ENCODE measurements at places on chromosomes 2 and 18.

- no peak for DNase-seq
These were observed 1400.4 kb downstream of the SUCLG1 start for GRCh38 chr2:83058683-83059082.

DNA sequence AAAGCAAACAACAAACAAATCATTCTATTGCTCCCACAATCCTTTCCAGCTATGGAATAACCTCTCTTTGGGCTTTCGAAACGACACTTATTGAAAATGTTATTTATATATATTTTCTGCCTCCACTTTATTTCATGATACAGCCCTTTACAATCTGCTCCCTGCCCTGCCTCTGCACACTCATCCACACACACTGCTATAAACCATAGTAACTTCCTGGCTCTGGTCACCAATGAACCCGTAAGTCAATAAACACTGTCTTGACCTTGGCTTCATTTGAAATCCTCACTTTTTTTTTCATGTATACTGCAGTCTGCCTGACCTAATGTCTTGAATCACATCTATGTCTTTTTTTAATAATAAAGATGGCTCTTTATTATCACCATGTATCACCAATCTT lies 161.5 kb downstream of the SLC39A10 start:
- DNase-seq: no peak

DNA sequence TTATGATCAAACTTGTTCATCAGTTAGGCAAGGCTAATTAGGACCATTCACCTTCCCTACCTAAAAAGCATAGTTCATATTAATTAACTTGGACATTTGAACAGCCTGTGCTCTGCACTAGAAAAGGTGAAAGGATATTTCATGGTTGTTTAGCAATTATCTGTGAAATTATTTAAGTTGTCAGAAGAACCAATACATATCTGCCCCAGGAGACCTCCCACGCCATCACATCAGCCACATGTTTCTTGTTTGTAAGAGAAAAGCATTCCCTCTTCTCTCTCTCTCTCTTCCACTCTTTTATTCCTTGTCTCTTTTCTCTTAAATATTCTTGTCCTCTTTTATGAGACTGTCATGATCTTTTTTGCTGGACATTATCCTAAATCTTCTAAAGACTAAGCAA lies 282.0 kb upstream of the RND3 start:
- DNase-seq: no peak

DNA sequence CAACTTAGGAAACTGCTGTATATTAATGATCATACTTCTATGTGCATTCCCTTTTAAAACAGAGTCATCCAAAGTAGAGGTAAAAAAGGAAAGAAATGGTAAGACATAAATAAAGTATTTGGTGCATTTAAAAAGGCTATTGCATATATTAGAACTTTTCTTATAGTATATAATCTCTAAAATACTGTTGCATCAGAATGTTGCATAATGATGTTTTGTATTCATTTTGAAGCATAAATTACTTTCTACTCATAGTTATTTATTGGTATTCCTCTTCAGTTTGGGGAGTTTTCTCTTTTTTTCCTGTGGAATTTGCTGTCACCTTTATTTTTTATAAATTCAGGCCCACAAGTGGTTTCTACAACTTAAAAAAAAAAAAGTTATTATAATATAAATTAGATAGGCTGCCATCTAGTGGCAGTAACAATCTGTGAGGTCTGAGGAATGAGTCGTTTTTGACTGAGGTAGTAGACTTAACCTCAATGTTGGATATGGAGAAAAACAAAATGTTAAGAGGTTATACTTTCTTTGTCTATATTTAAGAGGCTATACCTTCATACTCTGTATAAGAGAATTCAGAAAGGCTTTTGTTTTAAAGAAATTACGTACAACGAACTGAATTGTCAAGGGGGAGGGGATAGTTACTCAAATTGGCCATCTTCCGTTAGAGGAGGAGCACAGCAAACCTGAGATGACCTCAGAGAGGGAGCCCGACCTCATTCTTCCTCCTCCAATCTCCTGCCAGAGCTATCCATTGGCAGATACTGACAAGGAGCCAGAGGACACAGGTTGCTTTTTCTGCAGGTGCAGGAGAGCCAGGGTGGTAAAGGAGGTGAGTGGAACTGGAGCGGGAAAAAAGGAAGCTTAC lies 23.8 kb downstream of the ANKAR start:
- DNase-seq: no peak

- DNase-seq: peak; percentile 13
These were observed 159.5 kb downstream of the ACKR3 start for GRCh38 chr2:236728916-236729670.

DNA sequence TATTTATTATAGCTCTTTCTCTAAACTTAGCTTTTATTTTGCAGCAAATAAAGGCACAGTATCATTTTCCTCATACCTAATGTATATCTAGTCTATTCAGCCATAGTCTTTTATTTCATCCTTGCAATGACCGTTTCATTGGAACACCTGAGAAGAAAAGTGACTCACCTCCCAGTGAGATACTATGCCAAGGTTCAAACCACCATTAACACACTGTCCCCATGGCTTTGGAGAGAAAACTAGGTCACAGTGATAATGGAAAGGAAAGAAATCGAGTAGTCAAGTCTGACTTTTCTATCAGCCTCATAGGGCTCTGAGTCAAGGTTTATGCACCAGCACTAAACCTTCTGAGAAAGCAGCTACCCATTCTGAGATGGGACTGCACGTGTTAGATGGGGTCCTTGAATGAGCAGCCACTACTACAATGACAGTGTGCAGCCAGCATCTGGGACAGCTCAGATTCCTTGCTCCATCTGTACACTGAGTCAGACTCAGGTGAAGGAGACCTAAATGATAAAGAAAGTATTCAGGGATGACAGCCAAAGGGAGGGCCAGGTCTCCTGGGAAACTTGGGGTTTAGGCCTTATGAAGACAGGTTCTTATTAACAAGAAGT lies 971.1 kb upstream of the ACVR2A start:
- no peak for DNase-seq

DNA sequence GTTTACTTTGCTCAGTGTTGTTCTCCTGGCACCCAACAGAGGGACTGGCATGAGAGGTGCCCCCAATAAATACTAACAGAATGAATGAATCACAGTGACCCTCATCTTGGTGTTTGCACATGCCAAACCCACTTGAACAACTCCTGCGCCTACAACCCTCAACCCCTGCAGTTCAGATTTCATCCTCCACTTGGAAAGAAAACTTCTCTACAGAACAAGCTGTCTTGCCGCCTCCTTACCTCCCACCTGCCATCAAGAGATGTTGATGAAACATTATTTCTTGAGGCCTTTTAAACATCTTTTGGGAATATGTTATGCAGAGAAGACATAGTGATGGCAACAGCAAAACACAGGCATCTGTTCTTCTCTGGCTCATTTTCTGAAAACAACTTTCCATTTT lies 216.0 kb upstream of the SH3BP4 start:
- DNase-seq: no peak

GRCh38 chr2:173370198-173370597 lies 15.5 kb downstream of the CDCA7 start:
- DNase-seq: no peak

DNA sequence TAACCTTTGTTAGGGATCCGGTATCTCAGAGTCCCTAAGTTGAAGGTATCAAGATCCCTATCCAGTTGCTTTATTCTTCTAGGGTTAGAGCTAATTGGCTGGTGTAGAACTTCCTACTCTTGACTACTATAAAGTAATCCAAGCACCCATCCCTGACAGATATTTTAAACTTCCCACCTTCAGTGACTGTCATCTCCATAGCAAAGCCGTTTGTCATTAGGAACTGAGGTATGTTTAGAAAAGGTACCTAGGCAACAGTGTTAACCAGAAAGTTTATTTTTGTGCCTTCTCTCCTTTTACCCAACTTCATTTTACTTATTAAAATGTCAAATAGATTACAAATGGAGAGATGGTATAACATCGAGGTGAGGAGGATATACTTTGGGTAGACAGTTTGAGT lies 4.5 kb downstream of the FAM117B start:
- DNase-seq: no peak

DNA sequence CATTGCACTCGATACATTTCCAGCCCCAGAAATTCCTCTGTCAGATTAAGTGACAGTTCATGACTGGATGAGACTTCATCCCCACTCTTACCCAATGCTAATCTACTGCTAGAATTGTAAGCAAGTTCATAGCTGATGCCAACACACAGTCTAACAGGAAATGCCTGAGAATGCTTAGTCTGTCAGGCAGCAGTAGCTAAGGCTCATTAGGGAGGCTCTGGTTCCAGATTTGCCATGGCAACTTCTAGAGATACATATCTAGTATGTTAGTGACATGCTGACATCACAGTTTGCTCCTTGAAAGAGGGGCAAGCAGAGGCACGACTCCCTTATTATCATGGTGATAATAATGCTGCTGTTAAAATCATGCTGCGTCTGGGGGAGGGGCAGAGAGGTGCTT lies 198.4 kb downstream of the RBM43 start:
- DNase-seq: no peak

DNA sequence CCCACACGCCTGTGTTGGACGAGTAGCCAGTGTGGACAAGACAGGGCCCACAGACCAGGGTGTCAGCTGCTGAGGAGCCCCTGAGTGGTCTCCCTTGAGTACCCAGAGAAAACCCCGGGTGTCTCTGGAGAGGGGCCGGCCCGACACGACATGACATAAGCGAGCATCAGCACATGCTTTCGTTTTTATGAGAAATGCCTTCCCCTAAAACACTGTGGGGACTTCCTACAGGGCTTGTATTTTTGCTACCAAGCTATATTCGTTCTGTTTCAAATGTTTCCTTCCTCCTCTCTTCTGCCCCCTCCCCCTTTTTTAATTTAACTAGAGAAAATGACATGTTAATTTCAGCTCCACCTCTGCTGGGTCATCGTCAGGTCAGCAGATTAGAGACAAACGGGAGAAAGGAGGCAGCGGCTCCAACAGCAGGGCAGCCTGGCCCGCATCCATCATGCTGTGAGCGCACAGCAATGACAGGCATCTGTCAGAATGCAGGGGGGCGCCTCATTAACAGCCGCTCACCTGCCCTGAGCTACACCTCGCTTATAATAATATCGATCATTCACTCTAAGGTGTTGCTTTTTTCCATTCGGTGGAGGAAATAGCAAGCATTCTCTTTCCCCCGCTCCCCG lies 286.2 kb downstream of the ZNF516 start:
- no peak for DNase-seq

DNA sequence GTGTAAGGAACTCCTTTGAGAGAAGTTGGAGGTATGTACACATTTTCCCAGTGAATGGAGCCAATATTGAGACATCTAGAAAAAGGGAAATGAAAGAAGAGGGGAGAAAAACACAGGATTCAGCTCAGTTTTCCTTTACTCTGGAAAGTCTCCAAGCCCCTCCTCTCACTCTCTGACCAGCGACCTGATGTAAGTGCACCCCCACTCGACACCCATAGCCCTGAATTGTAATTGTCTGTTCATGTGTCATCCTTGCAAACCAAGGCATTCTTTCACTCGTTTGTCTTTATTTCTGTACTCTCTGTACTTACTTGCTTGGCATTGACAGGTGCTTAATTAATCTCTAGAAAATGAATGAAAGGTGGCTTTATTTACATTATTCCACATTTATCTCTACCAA lies 55.7 kb upstream of the CTAGE1 start:
- no peak for DNase-seq

- DNase-seq: no peak
These were observed 159.8 kb downstream of the METTL4 start for GRCh38 chr18:2411381-2411960.

GRCh38 chr2:7015007-7015950 lies 98.1 kb downstream of the RNF144A start:
- DNase-seq: no peak

DNA sequence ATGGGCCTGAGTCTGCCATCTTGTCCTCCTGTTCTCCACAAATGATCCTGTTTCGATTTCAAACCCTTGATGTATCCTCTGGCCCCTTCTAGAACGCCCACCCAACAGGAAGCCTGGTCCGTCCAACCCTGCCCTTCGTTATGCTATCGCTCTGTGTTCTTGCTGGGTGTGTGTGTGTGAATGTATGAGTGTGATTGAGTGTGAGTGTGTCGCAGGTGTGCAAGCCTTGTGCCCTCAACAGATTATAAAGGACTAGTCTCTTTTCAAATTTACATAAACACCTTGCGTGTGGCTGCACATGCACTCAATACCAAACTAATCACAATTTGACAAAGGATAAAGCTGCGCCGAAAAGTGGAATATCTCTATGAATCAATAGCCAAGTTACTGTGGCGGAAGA lies 149.5 kb upstream of the SALL3 start:
- DNase-seq: no peak

GRCh38 chr18:13401404-13401803 lies 182.8 kb downstream of the LDLRAD4 start:
- DNase-seq: no peak

- DNase-seq: no peak
These were observed 463.5 kb upstream of the NETO1 start for GRCh38 chr18:73331212-73331772.

DNA sequence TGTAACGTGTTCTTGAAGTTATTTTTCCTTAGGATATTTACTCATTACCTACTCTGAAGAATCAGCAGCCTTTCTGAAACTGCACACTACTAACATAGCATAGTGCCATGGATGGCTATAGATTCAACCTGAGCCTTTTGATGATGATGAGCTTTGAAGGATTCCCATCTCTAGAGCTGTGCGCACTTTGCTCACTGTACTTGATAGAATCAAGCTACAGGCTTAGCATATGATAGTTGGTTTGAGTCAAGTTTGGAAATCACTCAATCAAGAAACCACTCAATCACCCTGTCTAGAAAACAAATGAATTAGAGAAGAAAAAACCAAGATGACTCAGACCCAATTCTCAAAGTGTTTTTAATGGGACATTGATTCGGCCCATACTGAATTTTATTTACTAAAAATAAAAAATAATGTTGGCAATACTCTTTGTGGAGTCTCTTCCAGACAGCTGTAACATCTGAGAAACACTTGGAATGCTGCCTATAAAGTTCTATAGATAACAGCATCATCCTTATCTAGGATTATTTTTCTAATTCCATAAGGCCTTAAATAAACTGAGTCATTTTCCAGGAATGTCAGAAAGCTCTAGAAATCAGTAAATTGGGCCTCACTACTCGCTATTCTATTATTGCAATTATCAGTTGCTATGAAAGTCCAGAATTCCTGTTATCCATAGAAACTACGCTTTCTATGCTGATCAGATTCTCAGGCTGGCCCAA lies 259.0 kb upstream of the ERBB4 start:
- DNase-seq: no peak

Measured in right forelimb (tissue), 1 donor.